ENCODE measurements at places on chromosomes 2 and 18.

- DNase-seq = no peak
These were observed 302.2 kb upstream of the MAP2 start for GRCh38 chr2:209121691-209122090.

- no peak for DNase-seq
These were observed 64.6 kb downstream of the THNSL2 start for GRCh38 chr2:88234760-88235159.

DNA sequence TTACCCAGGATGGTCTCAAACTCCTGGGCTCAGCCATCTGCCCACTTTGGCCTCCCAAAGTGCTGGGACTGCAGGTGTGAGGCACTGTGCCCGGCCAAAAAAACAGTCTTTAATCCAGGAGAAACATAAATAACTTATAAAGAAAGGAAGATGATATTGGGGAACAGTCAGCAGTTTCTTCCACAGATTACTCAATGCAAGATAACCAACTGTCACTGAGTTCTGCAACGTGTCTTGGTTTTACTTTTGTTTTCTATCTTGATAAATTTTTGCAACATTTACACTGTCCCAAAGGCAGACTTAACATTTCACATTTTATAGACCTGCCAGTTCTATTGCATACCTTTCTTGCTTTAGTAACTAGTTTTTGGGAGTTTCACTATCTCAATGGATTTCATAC is 71.1 kb downstream of the ANKRD44 start:
- DNase-seq = no peak

DNA sequence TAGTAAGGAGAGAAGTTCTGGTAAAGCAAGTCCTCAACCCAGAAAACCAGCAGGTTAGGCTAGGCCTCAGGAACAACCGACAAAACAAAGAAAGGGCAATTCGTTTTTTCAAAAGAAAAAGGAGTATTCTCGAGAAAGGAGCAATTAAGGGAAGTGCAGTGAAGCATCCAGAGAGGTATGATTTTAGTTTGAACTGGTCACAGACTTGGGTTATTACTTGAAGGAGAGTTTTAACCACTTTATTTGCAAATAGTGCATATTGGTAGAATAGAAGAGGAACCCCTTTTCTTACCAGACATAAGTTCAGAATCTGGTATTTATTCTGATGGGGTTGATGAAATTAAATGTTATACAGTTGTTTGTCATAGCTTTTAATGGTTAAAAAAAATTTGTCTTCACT is 110.0 kb upstream of the GCFC2 start:
- no peak for DNase-seq

DNA sequence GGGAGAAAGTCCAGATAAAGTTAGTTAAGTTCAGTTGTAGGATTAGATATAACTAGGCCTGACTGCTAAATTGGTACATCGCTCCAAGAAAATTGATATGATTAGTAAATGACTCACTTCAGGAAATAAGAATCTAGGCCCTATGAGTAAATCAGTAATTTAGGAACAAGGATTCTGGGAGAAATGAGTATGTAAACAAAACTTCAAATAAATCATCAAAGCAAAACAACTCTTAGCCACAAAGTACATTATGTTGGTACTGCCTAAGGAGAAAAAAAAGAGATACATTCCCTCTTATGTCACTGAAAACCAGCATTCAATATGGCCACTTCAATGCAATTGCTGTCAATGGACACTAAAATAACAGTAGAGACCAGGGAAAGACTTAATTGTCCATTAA is 529.1 kb downstream of the ZNF804A start:
- no peak for DNase-seq

GRCh38 chr2:24723665-24724064 is 69.5 kb downstream of the PTRHD1 start:
- no peak for DNase-seq

- DNase-seq = no peak
These were observed 446.2 kb downstream of the PIK3C3 start for GRCh38 chr18:42401131-42401673.

All from fibroblast of the aortic adventitia (primary cell).